ENCODE measurements at places on chromosomes 16 and 17. TPM values are rescaled to one million over a fixed set of nuclear protein-coding genes. Genes with fewer than 3 reads are reported as not detected.

Gene NOTUM
- 5.4 TPM for total RNA-seq

Gene CBLN1
- total RNA-seq: not detected

Gene CD300E
- 0.47 TPM for total RNA-seq

DNA sequence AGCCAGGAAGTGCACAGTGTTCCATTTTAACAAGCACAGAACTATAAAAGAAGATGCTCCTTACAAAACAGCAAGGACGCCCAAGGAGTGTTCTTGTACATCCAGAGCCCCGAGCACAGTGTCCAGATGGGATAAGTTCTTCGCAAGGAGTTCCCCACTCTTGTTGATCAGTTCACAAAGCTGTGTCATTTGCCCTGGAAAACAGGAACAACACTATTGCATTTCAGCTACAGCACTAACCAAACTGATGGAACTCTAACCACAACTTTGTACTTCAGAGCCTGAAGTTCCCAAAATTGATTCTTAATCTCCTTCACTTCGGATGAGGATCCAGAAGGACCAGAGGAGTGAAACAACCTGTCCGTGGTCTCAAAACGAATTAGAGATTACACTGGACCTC is 5.1 kb downstream of the COPS3 start:
- H3K4me1 ChIP-seq: peaks cover 6% of the 10 kb centered on the region
- no peak overlapping the region for H3K27ac ChIP-seq
- H3K27me3 ChIP-seq: no peaks in the 10 kb centered on the region
- peaks cover 2% of the 10 kb centered on the region for H3K36me3 ChIP-seq

- DNase-seq: no peak
- no peaks in the 10 kb centered on the region for H3K4me1 ChIP-seq
- H3K27me3 ChIP-seq: no peaks in the 10 kb centered on the region
- no peak overlapping the region for H3K27ac ChIP-seq
Measured at GRCh38 chr17:50035421-50035879, 20.5 kb upstream of the ITGA3 start.

DNA sequence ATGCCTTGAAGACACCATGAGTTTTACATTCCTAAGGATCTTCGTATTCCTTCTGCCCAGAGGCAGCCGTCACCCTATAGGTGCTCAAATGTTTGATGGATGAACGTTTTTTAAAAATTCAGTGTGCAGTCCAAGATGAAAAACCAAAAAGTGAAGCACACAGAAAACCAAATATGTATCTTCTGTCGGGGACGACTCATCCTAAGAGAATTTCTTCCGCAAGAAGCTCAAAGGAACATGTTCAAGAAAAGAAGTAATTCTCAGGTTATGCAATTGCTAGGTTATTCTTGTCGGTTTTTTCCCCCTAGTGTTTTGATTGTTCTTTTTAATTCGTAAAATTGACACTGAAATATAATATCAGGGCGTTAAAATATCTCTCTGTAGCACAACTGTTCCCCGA is 1.4 kb downstream of the CENPV start:
- H3K27me3 ChIP-seq: no peaks in the 10 kb centered on the region
- H3K36me3 ChIP-seq: no peaks in the 10 kb centered on the region
- no peak overlapping the region for H3K27ac ChIP-seq
- peak overlapping the region; percentile 88 for H3K4me3 ChIP-seq
- peaks cover 2% of the 10 kb centered on the region for H3K4me1 ChIP-seq
- no peak for DNase-seq

- no peak for DNase-seq
- peaks cover 1% of the 10 kb centered on the region for H3K36me3 ChIP-seq
- H3K27ac ChIP-seq: peak overlapping the region; percentile 41
- H3K4me1 ChIP-seq: peaks cover 10% of the 10 kb centered on the region
- H3K27me3 ChIP-seq: no peaks in the 10 kb centered on the region
Measured at GRCh38 chr17:42200706-42201457, 6.6 kb upstream of the GHDC start.

DNA sequence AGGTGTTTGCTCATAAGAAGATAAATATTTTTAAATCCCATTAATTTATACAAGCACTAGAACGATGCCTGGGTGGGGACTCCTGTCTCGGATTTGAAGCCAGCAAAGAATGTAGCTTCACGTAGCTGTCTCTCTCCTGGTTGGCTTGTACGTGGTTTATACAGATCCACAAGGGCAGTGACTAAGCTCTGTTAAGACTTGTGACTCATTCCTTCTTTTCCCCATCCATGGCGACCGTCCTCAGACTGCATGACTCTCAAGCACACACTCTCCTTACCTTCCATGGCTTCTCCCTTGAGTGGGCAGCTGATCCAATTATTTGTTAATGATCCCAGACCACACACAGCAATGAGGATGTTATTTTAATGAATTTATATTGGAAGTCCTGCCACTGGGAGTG is 679.7 kb upstream of the SOX9 start:
- H3K4me1 ChIP-seq: no peaks in the 10 kb centered on the region
- no peaks in the 10 kb centered on the region for H3K36me3 ChIP-seq
- no peak overlapping the region for H3K4me3 ChIP-seq
- no peaks in the 10 kb centered on the region for H3K27me3 ChIP-seq
- DNase-seq: no peak
- H3K27ac ChIP-seq: no peak overlapping the region

GRCh38 chr17:4657678-4658077 is 16.2 kb upstream of the ALOX15 start:
- no peak for DNase-seq
- no peaks in the 10 kb centered on the region for H3K36me3 ChIP-seq
- H3K27ac ChIP-seq: no peak overlapping the region
- H3K27me3 ChIP-seq: no peaks in the 10 kb centered on the region

GRCh38 chr17:19570544-19571062 is 36.9 kb downstream of the SLC47A1 start:
- no peak for DNase-seq
- H3K4me1 ChIP-seq: peaks cover 9% of the 10 kb centered on the region
- H3K4me3 ChIP-seq: no peak overlapping the region
- peaks cover 13% of the 10 kb centered on the region for H3K36me3 ChIP-seq

- H3K27me3 ChIP-seq: no peaks in the 10 kb centered on the region
- DNase-seq: no peak
- H3K27ac ChIP-seq: no peak overlapping the region
- H3K36me3 ChIP-seq: no peaks in the 10 kb centered on the region
- no peak overlapping the region for H3K4me3 ChIP-seq
Measured at GRCh38 chr16:64132759-64133361, 989.0 kb downstream of the CDH11 start.
